ENCODE measurements at places on chromosomes 6 and 20.

GRCh38 chr20:8807480-8808201 lies 261.2 kb upstream of the PLCB4 start:
- DNase-seq, result no peak

GRCh38 chr20:24651976-24652345 lies 182.5 kb downstream of the SYNDIG1 start:
- no peak for DNase-seq

- DNase-seq, result no peak
Observed at GRCh38 chr6:12801141-12801540, 84.6 kb downstream of the PHACTR1 start.

DNA sequence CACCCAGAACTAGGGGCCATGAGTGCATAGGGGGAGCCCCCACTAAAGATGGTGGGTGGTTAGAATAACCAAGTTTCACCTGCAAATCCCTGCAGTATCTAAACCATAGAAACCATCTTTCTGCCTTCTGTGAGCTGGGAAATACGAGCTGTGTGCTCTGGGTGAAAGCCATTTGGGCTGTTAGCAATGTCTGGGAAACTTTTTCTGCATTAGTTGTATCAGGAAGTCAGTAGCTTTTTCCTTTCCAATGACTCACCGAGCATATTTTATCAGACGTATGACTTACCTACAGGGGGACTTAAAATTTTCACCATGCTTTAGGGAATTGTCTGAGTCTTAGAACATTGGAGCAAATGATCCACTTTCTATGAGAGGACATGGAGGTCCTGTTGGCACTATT lies 584.0 kb downstream of the QKI start:
- no peak for DNase-seq

- no peak for DNase-seq
Observed at GRCh38 chr6:3318821-3319540, 60.2 kb downstream of the PSMG4 start.

Measured in CD4-positive, alpha-beta T cell treated with Interleukin-4 for 4 hours (primary cell).